ENCODE measurements at places on chromosomes 16 and 17.

DNA sequence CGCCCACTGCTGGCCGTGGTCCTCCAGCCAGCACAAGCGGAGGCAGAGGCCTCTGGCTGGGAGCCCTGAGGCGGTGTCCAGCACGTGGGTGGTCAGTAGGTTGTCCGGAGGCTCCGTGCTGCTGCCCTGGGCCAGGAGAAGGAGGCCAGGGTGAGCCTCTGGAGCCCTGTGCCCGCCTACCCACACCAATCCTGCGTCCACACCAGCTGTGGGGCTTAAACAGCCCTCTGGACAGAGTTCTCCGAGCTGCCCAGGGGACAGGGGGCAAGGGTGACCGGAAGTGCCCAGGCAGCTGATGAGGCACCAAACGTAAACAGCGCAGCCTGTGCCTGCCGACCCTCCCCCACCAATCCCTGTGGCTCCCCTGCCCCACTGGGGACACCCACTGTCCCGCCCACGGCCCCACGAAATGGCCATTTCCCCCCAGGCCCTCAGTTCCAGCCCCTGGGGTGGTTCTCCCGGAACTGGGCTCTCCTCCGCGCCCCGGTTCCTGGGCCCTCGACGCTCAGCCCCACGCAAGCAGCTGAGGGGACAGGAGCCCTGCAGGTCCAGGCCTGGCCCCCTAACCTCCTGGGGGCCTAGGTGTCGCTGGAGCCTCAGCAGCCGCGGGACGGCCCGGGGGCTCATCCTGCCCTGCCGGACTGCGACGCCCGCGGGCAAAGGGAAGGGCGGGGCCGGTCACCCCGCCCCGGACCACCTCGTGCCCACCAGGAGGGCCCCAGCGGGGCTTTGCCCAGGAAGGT lies 27.9 kb upstream of the DBNDD1 start:
- peak; percentile 60 for DNase-seq

DNA sequence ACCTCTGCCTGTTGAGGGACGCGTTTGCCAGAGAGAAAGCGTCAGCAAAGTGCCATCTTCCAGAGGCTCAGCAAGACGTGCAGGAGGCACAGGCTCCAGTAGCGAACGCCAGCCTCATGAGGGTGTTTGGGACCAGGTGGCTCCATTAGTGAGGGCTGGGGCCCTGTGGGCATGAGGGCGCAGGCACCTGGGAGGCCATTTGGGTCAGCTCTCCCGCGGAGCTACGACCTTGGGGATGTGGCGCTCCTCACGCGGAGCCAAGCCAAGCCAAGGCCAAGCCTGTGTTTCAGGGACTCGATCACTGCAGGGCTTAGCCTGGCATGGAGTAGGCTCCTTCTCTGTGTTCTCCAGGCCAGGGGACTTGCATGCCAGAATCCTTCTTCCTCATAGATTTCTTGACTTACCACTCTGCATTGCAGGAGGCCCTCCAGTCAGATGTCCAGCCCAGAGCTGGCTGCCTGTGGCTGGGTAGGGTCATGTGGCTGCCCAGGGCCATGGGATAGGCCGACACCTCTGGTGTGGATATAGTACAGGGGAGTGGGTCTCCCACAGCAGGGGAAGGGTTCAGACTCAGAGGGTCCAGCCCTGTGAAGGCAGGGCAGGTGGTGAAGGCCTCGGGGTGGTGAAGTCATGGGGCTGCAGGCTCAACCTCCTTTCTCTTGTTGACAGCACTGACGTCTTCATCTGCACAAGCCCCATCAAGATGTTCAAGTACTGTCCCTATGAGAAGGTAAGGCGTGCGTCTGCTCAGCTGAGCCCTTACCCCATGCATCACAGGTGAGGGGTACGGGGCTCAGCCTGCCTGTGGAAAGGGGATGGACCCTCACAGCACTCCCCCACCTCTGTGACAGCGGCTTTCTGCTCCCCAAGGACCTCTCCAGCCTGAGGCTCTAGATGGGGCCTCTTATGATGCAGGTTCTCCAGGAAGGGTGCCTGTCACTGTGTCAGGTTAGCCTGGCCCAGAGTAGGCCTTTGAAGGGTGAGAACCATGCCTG lies 19.6 kb downstream of the NT5M start:
- no peak for DNase-seq

DNA sequence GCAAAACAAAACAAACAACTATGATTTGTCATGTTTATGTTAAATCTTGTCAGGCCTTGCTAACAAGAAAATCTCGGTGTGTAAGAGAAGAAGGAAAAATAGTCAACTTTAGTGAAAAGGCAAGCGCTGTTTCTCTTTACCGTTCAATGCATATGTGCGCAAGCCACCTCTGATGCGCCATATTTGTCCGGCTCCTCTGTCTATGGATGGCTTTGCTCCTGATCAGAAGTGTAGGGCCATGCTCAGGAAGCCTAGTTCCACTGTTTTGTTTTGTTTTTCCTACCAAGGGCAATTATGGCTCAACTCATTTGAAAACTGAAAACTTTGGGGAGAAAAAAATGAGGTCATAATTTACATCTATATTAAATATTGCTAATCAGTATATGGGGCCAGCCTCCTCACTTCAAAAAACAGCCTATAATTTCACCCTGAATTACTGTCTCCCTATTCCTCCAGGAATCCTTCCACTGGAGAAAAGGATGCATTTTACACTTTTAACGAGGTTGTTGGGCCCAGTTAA lies 4.5 kb downstream of the MAF start:
- no peak for DNase-seq

DNA sequence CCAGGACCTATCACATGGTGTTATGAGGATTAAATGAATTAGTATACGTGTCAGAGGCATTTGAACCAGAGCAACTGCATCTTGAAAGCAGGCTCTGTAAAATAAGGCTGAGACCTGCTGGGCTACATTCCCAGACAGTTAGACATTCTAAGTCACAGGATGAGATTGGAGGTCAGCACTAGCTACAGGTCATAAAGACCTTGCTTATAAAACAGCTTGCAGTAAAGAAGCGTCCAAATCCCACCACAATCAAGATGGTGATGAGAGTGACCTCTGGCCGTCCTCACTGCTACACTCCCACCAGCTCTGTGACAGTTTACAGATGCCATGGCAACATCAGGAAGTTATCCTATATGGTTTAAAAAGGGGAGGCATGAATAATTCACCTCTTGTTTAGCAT lies 71.8 kb downstream of the IRF8 start:
- DNase-seq = no peak

DNA sequence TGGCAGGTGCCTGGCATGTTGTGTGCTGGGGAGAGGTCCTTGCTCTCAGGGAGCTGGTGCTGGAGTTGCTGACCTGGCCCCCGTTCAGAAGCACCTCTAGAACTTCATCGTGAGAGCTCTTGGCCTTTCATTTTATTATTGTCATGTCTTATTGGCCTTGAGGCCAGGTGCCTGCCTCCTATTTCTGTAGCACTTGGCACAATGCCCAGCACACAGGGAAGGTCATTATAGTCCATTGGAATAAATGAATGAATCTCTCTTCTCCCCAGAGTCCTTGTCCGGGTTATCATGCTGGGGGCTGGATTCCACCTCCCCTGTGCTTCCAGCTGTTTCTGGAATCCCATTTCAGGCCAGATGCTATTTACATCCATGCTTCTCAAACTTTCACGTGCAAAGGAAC lies 169.2 kb downstream of the HAPSTR1 start:
- DNase-seq = no peak

DNA sequence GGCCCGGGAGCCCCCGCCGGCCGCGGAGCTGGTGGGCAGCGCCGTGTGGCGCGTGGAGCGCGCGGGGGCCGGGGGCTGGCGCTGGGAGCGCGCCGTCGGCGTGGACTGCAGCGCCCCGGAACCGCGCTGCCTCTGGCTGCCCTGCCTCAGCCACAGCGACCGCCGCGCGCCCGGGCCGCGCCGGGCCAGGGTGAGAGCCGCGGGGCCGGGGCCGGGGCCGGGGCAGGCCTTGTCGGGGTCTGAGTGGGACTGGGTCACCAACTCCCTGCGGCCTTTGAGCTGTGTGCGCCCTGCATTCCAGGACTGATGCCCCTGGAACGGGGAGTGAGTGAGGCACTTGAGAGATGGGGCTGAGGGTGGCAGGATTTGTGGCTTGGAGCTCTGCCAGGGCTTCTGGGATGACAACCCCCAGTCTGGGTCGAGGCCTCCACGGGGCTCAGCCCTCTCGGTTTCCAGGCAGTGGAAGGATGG lies 25.7 kb downstream of the ARHGAP23 start:
- DNase-seq = no peak

DNA sequence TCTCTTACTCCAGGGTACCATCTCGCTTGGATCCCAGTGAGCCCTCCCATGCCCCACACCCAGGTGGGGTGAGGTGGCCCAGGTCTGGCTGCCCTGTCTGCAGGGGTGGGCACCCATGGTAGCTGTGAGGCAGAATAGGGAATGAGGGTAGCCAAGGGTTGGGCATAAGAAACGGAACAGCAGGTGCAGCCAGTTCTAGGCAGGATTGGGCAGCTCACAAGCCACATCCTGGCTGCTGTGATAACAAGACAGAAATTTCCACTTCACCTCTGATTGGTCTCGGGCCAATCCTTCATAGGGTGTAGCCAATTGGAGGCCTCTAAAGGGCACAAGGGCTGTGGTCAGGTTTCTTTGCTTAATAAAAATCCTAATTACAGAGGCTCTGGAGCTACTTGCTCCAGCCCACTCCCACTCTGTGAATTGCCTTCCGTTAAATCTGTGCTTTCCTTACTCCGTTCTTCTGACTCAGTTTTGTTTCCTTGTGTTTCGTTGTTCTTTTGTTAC lies 1.5 kb upstream of the ARHGDIG start:
- DNase-seq = no peak

- DNase-seq = no peak
Observed at GRCh38 chr17:83183951-83184506, 104.6 kb downstream of the METRNL start.
